Stimulated activated CD4-positive, alpha-beta T cell treated with anti-CD3 and anti-CD28 coated beads, Interleukin-12 subunit alpha, Interleukin-12 subunit beta, amount 100 ng/mL, for 48 hours (primary cell): ENCODE measurements at places on chromosomes 5 and 9.

GRCh38 chr9:107153336-107153735, 129.7 kb upstream of the RAD23B start:
- no peak for DNase-seq

DNA sequence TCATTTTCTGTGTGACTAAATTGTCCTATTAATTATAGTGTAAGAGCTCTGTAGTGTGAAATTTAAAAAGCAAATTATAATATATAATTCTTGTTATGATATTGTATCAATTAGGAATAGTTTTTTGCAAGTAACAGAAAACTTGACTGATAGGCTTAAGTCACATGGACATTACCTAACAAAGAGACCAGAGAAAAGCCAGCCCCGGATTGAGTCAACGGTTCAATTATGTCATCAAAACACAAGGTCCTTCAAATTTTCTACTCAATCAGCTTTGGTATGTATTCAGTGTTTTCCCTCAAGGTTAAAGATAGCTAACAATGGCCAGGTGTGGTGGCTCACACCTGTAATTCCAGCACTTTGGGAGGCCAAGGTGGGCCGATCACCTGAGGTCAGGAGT, 126.7 kb upstream of the PTGER4 start:
- no peak for DNase-seq

- DNase-seq, result no peak
Observed at GRCh38 chr9:125486152-125486508, 220.9 kb downstream of the MAPKAP1 start.

DNA sequence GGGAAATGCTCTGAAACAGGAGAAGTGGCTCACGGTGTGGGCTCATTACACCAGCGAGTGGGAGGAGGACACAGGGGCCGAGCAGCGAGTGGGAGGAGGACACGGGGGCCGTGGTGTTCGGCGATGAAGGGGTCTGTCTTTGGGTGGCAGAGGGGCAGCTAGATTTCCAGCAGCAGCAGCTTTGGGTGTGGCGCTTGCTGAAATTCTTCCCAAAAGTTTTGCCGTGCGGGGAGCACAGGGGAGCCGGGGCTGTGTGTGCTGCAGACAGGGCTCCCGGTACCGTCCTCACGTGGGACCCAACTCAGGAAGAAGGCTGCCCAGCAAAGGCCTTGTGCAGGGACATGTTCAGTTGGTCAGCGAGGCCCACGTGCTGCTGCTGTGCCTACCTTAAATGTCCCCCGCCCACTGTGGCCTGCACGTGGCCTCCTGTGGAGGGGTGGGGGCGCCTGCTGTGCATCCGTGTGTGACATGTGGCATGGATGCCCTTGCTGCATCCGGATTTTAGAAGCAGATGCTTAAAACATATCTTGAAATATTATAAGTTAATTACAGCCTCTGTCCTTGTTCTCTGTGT, 124.3 kb upstream of the CACNA1B start:
- DNase-seq, result no peak

GRCh38 chr5:120447706-120448239, 16.3 kb upstream of the PRR16 start:
- no peak for DNase-seq

GRCh38 chr5:175717837-175718236, 60.0 kb downstream of the HRH2 start:
- DNase-seq, result no peak
